Globus pallidus (tissue), 1 donor: ENCODE measurements at places on chromosomes 1 and 21.

GRCh38 chr21:39022863-39023693, 160.2 kb downstream of the PSMG1 start:
- DNase-seq: no peak

DNA sequence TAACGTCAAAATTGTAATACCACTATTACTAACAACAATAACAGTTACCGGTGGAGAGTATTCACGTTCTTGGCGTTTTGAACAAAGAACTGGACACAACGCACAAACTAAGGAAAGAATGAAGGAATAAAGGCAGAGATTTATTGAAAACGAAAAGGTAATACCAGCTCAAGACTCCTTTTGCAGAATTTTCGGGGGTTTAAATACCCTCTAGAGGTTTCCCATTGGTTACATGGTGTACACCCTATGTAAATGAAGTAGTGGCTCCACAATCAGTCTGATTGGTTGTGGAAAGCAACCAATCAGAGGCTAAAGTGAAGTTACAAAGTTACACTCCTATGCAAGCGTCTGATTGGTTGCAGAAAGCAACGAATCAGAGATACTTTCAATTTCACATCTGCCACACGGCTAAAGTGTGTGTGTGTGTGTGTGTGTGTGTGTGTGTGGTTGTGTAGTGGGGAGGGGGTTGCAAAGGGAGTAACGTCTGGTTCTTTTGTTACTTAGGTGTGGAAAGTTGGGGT, 1.1 kb upstream of the GTF2B start:
- no peak for DNase-seq

DNA sequence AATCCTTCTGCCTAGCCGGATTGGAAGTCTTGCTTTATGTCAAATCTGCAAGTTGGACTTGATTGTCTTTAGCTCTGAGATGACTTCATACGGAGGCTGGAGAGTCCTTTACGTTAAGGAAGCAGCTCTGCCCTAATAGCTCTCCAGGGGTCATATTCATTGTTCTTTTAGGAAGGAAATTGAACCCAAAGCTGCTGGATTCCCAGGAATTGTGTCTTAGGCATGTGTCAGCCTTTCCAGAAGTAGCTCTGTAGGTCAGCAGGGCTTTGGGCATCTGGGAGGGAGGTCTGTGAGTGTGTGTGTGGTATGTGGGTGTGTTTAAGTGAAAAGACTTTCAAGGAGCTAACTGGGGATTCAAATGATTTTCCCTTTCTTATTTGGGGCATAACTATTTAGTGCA, 82.4 kb downstream of the ABCA4 start:
- no peak for DNase-seq

- no peak for DNase-seq
Measured at GRCh38 chr1:162212713-162213112, 143.2 kb downstream of the NOS1AP start.

DNA sequence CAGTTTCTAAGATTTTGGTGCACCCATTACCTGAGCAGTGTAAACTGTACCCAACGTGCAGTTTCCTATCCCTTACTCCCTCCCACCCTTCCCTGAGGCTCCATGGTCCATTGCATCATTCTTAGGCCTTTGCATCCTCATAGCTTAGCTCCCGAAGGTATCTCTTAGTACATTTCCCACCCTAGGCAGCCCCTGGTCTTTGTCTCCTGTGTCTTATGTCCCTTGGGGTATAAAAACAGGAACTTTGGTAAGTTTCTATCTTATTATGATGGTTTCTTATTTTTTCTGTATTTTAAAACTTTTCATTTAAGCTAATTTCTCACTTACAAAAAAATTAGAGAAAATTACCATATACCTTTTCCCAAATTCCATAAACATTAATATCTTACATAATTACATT, 78.1 kb downstream of the URB2 start:
- DNase-seq: no peak

DNA sequence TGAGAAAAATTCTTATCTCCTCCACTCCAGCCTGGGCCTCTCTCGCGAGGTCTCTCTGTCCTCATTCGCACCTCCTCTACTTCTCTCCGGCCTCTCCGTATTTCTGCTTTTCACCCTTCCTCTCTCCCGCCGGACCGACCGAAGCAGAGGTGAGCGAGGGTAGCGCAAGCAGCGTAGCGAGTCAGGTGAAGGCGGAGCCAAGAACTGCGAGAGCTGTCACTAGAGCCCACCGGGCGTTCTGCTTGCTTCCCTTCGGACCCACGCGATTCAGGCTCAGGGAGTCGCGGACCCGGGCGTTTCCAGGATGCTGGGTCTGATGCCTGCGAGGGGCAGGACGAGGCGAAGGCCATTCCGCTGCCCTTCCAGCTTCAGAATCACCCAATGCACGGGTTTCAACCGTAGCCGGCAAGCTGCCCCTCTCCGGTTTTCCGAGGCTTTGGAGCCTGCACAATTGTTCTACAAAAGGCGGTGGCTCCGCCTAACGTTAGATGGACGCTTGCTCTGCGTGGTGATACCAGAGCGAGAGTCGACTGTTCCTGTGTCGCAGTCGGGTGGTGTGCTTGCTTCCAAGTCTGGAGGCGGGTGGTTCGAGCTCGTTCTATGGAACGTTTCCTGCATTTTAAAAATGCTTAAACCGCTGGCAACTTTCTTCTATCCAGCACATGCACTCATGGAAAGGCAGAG, 310.2 kb downstream of the FAM72C start:
- DNase-seq: no peak

DNA sequence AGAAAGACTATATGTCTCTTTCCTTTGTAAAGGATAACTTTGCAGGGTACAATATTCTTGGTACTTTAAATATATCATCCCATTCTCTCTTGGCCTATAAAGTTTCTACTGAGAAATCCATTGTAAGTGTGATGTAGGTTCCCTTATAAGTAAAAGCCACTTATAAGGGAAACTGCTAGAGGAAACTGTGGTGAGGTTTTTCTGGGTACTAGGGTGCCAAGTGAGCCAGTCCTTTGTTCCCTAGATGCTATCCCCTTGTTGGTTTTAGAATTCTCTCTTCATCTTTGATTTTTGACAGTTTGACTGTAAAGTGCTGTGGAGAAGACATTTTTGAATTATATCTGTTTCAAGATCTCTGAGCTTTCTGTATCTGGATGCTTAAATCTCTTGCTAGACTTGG, 108.9 kb upstream of the NEK7 start:
- DNase-seq: no peak

- no peak for DNase-seq
Measured at GRCh38 chr1:117541003-117541402, 64.8 kb upstream of the TENT5C start.

DNA sequence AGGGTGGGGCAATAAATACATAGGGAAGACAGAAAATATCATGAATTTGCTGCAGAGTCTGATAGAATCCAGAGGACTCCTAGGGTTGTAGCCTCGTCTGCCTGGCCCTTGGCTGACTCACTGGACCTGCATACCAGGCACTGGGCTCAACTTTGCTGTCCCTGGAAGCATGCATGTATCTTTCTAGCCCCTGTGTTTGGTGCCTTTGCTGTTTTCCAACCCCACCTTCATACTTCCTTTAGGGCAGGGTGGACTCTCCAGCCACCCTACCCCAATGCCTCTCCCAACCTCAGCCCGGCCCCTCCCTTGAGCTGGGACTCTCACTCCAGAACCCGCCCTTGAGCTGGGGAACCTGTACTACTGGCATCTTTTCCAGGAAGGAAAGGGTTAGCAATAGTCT, 1.2 kb downstream of the RAB25 start:
- DNase-seq: no peak

DNA sequence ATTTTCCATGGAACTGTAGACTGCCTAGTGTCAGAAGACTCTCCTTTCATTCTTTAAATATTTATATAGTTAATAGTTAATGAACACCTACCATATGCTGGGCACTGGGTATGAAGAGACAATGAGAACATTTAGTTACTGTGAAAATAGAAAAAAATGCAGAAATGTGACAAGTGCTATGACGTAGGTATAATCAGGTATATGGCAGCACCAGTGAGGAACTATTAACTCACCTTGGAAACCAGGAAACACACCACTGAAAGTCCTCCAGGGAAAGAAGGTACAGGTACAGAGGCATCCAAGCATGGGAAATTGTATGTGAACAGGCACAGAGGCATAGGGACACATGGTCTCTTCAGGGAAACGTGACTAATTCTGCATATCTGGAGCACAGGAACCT, 42.3 kb downstream of the DPT start:
- no peak for DNase-seq

GRCh38 chr1:166920561-166921475, 44.8 kb upstream of the TADA1 start:
- DNase-seq: no peak

- DNase-seq: no peak
Measured at GRCh38 chr21:37557261-37557950, 190.8 kb downstream of the DYRK1A start.

- DNase-seq: no peak
Measured at GRCh38 chr1:184193451-184193850, 141.9 kb downstream of the TSEN15 start.
